COR-L47 (cell line): ENCODE measurements at places on chromosomes 13 and 19.

DNA sequence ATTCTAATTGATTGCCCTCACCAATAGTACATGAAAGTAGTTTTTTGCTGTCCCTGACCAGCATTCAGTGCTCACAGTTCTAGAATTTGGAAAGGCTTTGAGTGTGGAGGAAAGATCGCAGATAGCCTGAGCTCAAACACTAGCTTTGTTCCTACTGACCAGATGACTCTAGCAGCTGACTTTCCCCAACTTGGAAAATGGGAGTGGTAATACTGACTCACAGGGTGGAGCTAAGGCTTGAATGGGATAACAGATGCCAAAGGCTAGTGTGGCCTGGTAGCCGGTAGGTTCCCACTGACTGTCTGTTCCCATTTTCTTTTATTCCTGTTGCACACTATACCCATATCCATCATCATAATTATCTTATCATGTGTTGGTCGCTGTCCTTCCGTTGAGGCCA lies 3.7 kb downstream of the ZSCAN22 start:
- no peak for DNase-seq

- DNase-seq, result no peak
These were observed 55.1 kb downstream of the LMO7 start for GRCh38 chr13:75691183-75691582.

DNA sequence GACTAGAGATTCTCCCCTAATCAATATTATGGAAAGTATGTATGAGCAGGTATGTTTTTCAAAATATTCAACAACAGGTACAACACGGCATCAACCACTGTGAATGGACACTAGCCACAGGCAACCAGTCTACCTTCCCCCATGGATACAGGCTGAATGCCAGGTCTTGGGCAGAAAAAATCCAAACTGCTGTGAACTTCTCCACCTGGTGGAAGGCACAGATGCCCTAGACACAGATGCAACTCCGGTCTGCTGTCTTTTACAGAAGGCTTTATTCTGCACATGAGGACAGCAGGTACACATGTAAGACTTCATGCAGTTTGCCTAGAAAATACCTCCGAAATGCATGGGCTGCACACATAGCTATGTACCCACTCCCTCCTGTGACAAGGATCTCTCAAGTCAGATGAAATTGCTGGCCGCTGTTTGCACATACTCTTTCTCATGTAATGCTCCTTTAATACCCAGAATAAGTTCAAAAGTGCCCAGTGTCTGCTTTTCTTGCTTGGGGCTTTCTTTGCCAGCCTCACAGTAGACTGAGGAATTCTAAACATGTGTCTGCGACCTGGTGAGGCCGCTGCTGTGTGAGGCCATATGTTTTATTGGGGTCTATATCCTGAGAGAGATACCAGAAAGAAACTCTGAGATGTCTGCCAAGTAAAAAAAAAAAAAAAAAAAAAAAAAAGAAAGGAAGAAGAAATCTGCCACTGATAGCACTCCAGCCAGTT lies 325.9 kb downstream of the FOXO1 start:
- DNase-seq, result no peak

- no peak for DNase-seq
These were observed 67.7 kb downstream of the TBC1D4 start for GRCh38 chr13:75414036-75414827.

GRCh38 chr13:20344836-20345490 lies 112.8 kb upstream of the GJB6 start:
- no peak for DNase-seq

DNA sequence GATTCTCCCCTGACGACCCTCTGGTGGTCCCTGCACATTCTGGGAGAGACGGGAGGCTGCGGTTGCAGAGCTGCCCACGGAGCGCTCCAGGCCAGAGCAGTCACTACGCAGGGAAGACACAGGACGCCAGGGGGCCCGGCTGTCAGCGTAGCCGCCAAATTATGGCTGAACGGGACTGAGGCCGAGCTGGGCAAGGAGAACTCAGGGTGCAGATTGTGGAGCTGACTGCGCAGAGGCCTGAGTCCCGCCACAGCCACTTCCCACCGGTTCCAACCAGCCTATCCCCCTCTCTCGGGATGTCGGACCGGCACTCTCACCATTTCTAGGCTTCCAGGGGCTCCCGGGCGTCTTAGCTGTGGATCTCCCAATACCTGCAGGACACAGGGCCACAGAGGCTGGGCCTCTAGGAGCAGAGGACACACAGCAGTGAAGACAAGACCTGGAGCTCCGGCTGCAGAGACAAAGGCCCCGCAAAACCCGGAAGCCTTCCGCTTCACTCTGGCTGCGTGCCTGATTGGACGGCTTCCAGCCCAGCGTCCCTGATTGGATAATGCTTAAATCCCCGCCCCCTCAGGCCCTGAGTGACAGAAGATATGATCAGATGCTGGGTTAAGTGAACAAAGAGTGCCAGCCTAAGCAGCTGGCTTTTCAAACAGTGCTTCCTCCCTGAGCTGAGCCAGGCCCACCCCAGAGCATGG lies at the start of gene ZNF737:
Gene ZNF737 (minus strand): TSS at position 461 of the 698 bp plus-strand sequence. CDS start 141 bp downstream, at position 320.
- peak; percentile 83 for DNase-seq

DNA sequence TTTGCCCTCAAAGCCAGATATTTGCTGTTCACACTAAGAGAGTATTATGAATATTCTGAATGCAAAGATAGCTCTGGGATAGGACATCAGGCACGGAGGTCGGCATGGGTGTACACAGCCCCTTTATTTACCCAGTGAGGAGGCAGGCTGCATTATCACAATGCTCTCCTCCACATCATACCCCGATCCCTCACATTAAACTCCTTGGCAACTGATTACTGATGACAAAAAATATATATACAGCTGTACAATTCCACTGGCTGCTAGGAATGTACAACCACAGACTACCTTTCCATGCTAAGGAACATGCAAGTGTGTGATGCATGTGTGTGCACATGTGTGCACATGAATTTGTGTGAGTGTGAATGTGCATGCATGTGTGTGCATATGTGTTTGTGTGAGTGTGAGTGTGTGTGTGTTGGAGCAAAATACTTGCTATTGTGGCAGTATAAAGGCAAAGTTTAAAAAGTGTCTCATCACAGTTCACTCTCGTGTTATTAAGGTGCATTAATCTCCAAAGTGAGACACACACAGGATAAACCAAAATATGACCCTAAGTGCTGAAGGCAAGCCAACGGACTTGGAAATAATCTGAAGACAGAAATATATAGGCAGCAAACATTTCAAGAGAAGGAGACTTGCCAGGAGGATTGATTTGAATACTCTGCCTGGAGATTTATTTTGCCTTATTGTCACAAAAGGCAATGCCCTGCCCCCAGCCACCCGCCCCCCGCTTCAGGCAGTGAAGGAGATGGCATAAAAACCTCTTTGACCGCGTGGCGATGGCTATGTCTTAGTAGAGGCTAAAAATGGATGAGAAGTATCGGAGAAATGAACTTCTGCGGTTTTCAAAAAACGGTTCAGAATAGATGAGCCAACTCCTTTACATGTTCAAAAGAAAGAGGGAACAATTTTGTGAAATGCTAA lies 274.8 kb downstream of the TSHZ3 start:
- DNase-seq, result no peak

- peak; percentile 72 for DNase-seq
These were observed 25.7 kb downstream of the CHAMP1 start for GRCh38 chr13:114339857-114340534.

GRCh38 chr19:19997656-19998268 lies 41.5 kb downstream of the ZNF682 start:
- no peak for DNase-seq

GRCh38 chr13:113827021-113827420 lies 36.9 kb downstream of the GAS6 start:
- no peak for DNase-seq

- no peak for DNase-seq
These were observed 38.8 kb downstream of the CARD8 start for GRCh38 chr19:48216933-48217332.

DNA sequence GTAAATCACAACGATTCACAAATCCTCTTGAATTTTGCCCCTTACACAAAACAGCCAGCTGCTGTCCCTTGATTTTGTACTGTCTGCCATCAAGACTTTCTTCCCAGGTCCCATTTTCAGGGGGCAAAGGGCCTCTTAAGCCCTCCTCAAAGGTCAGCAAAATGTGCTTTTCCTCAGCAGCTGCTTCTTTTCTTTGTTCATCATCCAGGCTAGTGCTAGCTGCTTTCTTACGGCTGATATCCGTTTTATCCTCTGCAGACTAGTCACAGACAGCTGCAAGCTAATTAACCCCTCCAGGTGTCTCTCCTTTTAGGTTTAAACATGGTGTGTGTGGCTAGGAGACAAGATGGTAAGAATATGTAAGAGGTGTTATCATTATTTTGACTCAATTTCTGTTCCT lies 90.9 kb downstream of the NALCN start:
- peak; percentile 71 for DNase-seq

DNA sequence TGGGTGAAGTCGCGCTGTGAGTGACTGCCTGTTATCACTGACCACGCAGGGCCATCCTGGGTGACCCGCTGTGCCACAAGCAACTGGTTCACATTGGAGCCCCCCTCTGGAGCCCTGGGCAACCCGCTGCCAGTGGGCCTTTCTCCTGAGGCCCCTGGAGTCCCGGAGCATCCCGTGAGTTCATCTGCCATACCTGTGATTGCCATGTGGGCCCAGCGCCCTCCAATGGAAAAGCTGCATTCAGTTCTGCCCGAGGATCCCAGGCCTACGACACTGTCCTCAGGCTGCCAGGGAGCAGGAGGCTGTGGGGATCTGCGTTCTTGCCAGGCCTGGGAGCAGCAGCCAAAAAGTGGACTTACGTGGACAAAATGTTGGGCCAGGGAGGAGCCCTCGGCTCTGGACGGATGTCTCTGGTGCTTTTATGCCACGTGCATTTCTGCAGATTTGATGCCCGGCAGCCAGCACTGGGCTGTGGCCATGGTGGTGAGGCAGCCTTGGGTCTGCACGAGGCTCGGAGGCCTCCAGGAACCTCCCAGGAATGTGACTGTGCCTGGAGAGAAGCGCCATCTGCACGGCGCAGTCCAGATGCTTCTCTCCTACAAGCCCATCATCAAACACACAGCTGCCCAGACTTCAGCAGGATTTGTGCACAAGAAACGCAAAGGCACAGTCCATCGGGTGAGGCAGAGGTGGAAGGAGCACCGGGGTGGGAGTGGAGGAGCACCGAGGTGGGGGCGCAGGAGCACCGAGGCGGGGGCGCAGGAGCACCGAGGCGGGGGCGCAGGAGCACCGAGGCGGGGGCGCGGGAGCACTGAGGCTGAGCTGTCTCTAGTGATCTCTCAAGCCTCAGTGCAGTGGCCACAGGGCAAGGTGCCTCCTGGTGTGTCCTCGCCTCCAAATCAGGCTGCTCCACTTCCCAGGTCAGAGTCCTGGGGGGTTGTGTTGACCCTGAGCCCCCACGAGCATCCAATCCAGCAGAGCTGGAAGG lies 44.0 kb downstream of the C13orf46 start:
- no peak for DNase-seq

- no peak for DNase-seq
These were observed 15.3 kb upstream of the ZNF486 start for GRCh38 chr19:20151617-20152145.

DNA sequence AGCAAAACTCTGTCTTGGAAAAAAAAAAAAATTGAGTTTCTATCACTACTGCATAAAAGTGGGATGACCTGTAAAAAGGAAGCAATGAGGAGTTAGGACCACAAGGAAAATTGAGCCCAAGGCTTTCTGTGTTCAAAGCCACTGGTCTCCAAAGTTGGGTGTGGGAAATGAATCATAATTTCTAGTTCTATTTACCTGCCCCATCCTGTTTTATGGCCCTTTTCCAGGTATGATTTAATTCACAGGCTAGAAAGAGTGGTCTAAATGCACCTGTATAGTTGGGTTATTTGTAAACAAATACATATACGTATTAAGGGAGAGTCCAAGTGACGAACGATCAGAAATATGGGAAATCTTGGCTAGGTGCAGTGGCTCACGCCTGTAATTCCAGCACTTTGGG lies 5.9 kb upstream of the DCAF15 start:
- DNase-seq, result no peak

- no peak for DNase-seq
These were observed 302.8 kb downstream of the TEX29 start for GRCh38 chr13:111623208-111623607.

DNA sequence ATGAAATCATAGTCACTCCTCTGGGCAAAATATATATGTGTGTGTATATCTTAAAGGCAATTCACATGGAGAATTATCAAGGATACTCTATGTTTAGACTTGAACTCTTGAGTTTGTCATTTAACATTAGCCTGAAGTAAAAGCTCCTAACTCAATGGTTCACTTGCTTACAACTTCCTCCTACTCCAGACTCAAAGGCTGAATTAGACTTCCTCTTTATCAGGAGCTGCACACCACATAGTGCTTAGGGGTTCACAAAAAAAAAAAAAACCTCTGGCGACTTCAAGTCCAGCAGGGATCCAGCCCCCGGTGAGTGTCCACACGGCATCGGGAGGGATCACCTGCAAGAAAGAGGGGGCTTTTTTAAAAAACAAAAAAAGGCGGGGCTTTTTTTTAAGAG lies 68.2 kb upstream of the LSM14A start:
- no peak for DNase-seq

DNA sequence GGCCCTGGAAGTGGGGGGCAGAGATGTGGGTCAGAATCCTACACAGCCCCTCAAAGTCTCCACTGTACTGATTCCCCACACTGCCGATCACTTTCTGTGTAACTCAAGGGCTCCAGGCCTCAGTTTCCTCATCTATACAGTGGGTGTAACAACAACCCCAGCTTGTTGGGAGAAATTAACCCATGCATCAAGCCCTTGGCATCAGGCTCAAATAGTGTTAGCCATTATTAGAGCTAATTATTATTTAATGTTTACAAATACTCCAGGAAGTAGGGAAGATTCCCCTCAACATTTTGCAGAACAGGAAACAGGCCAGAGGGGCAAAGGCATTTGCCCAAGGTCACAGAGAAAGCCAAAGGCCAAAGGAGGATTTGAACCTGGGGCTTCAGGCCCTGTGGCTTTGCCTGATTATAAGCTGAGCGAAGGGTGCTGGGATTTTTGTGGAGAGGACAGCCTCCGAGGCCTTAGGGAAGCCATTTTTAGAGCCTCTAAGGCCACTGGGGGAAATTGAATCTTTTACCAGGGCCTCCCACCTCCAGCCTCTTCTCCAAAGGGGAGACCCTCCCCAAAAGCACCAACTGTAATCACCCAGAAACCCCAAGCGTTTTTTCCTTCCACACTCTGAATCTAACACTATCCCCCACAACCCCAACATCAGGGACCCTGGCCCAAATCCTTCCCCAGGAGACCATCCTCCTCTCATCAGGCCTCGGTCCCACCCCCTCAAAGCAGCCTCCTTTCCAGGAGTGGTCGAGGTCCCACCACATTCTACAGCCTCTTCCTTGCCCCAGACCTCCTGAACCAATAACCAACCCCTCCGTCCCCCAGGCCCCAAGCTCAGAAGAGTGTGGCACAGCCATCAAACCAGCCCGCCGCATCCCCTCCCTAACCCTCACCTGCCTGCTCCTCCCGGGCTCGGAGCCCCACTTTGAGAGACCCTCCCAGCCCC lies 1.1 kb downstream of the FKBP8 start:
- DNase-seq, result no peak

DNA sequence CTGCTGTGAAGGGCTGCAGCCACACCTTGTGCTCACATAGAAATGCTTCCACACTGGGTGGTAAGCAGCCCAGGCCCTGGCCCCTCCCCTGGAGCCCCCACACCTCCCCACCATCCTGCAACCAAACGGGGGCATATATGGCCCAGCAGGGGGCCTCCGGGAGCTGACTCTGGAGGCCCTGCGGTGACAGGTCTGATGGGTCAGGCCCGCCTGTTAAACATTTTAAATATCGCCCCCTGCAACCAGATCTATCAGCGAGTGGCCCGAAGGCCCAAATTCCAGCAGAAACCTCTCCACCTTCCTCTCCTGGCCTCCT lies 48.0 kb upstream of the KATNAL1 start:
- DNase-seq, result no peak
